Skeletal muscle tissue (tissue), 5 donors: ENCODE measurements at places on chromosomes 5 and 9. TPM values are rescaled to one million over a fixed set of nuclear protein-coding genes. Genes with fewer than 3 reads are reported as not detected.

CNTNAP3 gene
- 4.2 TPM for total RNA-seq

UBAP2 gene
- 121 TPM for total RNA-seq

LCP2 gene
- total RNA-seq, result 6.8 TPM

HARS2 gene
- 15.7 TPM for total RNA-seq

RNF44 gene
- total RNA-seq, result 2.1 TPM

NANS gene
- total RNA-seq, result 32.4 TPM

LCN12 gene
- total RNA-seq, result not detected

CCDC180 gene
- 7.3 TPM for total RNA-seq

SLC30A5 gene
- total RNA-seq, result 32.4 TPM

ZNF622 gene
- 28.2 TPM for total RNA-seq

IL9 gene
- not detected for total RNA-seq

SLC12A2 gene
- 24.5 TPM for total RNA-seq

FCN2 gene
- 1.0 TPM for total RNA-seq

DCAF10 gene
- total RNA-seq, result 13.6 TPM

HMMR gene
- total RNA-seq, result 2.6 TPM

OR1L4 gene
- total RNA-seq, result not detected

SMIM32 gene
- under 0.01 TPM for total RNA-seq

CORO2A gene
- total RNA-seq, result under 0.01 TPM

IRGM gene
- not detected for total RNA-seq

RAB3C gene
- total RNA-seq, result 0.52 TPM

TLR4 gene
- total RNA-seq, result 8.9 TPM

B4GALT1 gene
- total RNA-seq, result 14.1 TPM

ESM1 gene
- 0.52 TPM for total RNA-seq

SLC45A2 gene
- 0.52 TPM for total RNA-seq

PLAC8L1 gene
- not detected for total RNA-seq

GFI1B gene
- total RNA-seq, result 1.0 TPM

TMEM215 gene
- total RNA-seq, result 0.52 TPM

PHF24 gene
- total RNA-seq, result under 0.01 TPM

OR1J2 gene
- total RNA-seq, result not detected

IL7R gene
- total RNA-seq, result 0.52 TPM

GOLGA2 gene
- 85.1 TPM for total RNA-seq

ENG gene
- total RNA-seq, result 9.4 TPM

CDKN2B gene
- total RNA-seq, result not detected

SPINK7 gene
- not detected for total RNA-seq

FASTKD3 gene
- 8.9 TPM for total RNA-seq

PCDHGA6 gene
- 4.2 TPM for total RNA-seq

LRRC70 gene
- 5.7 TPM for total RNA-seq

SLC1A3 gene
- 27.1 TPM for total RNA-seq

LECT2 gene
- not detected for total RNA-seq

SGCD gene
- total RNA-seq, result 73.6 TPM

HK3 gene
- 4.2 TPM for total RNA-seq
